Osteocyte (in vitro differentiated cells): ENCODE measurements at places on chromosomes 6 and 20. TPM values are rescaled to one million over a fixed set of nuclear protein-coding genes. Genes with fewer than 3 reads are reported as not detected.

FRK gene
- total RNA-seq: 0.03 and 0.05 TPM in 2 replicates

SYNDIG1 gene
- 0.40 and 0.94 TPM in 2 replicates for total RNA-seq

SLC22A1 gene
- 1.0 and 1.5 TPM in 2 replicates for total RNA-seq

ARFGEF3 gene
- total RNA-seq: 0.05 and 0.08 TPM in 2 replicates

EZR gene
- total RNA-seq: 41.1 and 41.4 TPM in 2 replicates

MAP1LC3A gene
- 60.5 and 67.2 TPM in 2 replicates for total RNA-seq

AGPAT4 gene
- total RNA-seq: 8.3 and 10.1 TPM in 2 replicates

SLC32A1 gene
- not detected in 2 replicates for total RNA-seq

CAGE1 gene
- total RNA-seq: 0.19 TPM in 1 of 2 replicates, not detected in the other

ULBP2 gene
- total RNA-seq: 2.1 and 2.9 TPM in 2 replicates

TFAP2C gene
- 92.9 and 97.8 TPM in 2 replicates for total RNA-seq
